ENCODE measurements at places on chromosomes 6 and 20. TPM values are rescaled to one million over a fixed set of nuclear protein-coding genes. Genes with fewer than 3 reads are reported as not detected.

DNA sequence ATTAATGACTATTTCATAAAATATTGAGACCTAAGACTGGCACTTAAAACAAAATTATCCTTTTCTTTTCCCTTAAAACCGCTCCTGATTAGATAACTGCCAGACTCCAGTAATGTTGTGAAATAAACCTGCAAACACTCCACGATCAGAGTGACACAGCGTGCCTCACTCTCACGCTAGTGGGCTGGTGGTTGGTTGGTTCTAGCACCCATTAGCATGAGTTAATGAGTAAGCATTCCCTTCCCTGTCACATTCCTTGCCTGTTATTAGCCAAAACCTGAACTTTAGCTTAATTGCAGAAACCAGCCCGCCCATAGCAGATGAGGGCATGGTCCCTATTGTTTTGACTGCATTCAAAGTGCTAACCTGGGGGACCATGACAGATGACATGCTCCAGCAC is 193.4 kb downstream of the CD83 start:
- DNase-seq, result no peak

DNA sequence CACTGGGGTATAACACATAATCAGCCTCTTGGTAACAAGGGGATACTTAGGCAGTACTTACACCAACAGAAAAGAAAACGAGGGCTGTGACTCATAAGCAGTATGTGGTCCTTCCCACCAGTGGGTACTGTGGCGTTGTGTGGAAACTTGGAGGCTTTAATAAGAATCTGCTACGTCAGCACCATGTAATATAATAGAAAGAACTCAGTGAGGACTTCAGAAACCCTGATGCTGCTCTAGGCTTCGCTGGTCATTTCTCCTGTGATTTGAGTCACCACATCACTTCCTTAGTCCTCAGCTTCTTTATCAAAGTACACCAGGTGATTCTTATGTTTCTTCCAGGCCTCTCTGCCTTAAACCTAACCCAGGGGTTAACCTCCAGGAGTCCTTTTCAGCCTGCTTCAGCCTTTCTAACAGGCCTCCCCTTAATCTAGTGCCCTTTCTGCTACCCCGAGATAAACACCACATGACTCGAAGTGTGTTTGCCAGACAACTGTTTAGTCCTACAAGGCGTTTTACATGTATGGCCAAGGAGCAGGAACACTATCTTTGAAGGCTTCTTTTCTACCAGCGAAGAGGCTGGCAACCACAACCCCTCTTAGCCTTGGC is 68.5 kb downstream of the FYN start:
- no peak for DNase-seq

DNA sequence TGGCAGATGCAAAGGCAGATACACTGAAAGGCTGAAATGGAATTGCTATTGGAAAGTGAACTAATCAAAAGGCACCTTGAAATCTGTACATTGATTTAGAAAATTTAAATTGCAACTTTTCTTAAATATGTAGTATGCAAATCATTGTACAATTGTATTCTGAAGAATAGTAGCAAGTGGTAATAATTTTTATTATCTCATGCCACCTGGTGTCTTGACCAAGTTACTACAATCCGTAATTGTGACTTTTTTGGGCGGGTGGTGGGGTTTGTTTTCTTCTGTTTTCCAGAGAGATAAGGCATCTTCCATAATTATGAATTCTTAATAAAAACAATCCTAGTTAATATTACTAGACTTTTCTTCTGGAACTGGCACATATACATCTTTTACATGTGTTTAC is 12.5 kb upstream of the BCKDHB start:
- no peak for DNase-seq

- no peak for DNase-seq
Observed at GRCh38 chr20:49887251-49888211, 27.8 kb downstream of the SPATA2 start.

LY6G6D gene
- total RNA-seq, result not detected

Measured in left ventricle myocardium superior (tissue), 1 donor.